ENCODE measurements at places on chromosomes 16 and 17. TPM values are rescaled to one million over a fixed set of nuclear protein-coding genes. Genes with fewer than 3 reads are reported as not detected.

Gene TLK2
- total RNA-seq = 27.9 TPM

Gene SLC5A2
- not detected for total RNA-seq

Gene HLF
- 0.29 TPM for total RNA-seq

Gene CRYBA1
- total RNA-seq = not detected

- DNase-seq = no peak
Observed at GRCh38 chr17:71234349-71234748, 886.5 kb upstream of the SOX9 start.

DNA sequence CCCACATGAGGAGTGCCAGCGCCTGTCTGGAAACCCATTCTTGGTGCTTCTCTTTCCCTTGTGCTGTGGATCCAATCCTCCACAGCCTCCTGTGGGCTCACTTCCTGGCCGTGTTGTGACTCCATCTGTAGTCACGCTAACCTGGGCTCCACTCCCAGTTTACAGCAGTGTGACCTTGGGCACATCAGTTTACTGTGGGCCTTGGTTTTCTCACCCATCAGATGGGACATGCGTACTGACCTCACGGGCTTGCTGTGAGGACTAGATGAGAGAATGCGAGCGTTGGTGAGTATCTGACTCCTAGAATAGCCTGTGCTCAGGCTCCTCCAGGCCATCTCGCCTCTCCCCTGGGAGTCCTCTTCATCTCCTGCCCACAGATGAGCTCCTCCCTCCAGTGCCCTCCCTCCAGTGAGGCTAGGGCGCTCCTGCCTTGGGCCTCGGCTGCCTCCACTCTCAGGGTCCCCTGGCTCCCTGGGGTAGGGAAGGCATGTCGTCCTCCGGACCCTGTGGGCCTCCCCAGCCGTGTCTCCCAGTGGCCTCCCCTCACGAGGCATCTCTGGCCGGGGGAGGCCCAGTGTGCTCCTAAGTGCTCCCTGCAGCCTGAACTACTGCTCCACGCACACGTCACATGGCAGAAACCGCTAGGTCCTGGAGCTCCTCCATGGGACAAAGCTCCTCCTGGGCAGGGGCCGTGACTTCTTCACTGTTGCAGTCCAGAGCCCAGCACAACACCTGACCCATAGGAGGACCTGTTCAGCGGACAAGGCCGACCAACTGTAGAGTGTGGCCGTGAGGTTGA lies 5.2 kb upstream of the FOXJ1 start:
- DNase-seq = no peak

GRCh38 chr16:65309354-65309753 lies 187.5 kb upstream of the CDH11 start:
- DNase-seq = no peak

DNA sequence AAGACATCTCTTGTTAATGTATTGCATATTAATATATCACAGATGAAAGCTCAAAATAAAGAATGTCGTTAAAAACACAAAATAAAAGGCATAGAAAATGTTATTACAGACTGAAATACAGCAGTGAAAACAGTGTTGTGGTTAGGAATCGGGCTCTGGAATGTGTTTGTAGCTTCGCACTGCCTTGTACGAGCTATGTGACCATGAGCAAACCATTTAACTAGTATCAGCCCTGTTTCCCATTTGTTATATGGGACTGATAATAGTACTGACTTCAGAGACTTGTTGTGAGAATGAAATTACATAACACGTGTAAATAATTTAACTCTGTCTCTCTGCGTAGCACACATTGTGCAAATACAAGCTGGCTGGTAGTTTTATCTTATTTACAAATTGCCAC lies 648 bp upstream of the RBFOX1 start:
- no peak for DNase-seq

DNA sequence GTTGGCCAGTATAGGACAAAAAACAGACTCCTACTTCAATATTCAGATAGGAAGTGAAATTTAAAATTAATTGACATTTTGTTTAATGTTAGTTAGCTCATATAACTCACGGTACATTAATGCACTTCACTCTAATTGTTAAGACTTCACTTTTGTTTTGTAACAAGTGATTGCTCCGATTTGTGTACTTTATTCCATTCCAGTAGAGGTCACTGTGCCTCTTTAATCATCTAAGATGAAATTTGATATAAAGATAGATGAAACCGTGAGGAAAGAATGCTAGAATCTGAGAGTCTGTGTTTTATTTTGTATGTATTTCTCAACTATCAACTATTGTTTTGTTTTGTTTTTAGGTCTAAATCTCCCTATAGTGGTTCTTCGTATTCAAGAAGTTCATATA lies 29.0 kb downstream of the RBBP6 start:
- no peak for DNase-seq

DNA sequence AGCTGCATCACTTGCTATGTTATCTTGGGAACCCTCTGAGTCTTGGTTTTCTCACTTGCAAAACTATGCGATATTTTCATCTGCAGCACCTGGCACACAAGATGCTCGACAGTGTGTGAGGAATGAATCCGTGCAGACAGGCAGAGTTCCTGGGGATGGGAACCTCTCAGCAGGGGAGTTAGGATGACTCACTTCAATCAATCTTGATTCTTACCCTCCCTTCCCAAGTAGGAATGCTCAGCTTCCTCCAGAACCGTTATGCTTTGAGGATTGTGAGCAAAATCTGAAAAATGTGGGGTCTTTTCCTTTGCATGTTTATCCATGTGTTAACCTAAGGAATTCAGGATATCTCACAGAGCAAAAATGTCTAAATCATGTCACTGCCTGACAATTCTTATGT lies 68.9 kb upstream of the HNF1B start:
- no peak for DNase-seq

DNA sequence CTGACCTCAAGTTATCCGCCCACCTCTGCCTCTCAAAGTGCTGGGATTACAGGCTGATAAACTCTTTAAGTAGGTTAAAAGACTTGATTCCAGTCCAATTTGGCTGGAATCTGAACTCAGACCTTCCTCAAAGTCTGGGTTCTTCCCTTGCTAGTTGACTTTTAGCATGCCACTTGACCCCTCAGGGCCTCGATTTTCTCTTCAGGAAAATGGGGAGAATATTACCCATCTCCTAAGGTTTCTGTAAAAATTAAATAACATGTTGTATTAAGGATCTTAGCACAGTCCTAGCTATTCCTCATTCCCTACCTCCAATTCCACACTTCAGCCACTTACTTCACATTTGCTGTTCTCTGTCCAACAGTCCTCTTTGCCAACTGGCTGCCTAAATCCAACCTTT lies 1.9 kb downstream of the GTF3C1 start:
- no peak for DNase-seq

GRCh38 chr17:58117382-58117781 lies 30.8 kb upstream of the OR4D1 start:
- DNase-seq = no peak

DNA sequence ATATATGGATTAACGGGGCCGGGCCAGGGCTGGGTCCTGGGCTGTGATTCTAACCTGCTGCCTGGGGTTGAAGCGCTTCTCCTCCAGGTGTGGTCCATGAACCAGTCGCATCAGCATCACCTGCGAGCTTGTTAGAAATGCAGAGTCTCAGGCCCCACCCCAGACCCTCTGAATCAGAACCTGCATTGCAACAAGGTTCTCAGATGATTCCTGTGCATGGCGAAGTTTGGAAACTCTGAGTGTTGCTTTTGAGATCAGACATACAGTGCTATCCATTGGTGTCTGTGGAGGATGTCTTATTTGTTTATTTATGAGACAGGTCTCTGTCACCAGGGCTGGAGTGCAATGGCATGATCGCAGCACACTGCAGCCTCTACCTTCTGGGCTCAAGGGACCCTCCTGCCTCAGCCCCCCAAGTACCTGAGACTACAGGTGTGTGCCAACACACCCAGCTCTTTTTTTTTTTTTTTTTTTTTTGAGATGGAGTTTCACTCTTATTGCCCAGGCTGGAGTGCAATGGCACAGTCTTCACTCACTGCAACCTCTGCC lies 99.8 kb downstream of the PITPNC1 start:
- no peak for DNase-seq

GRCh38 chr17:76549539-76549938 lies 9.7 kb downstream of the PRCD start:
- no peak for DNase-seq

GRCh38 chr17:19868079-19868395 lies 301 bp upstream of the ULK2 start:
- DNase-seq = no peak

DNA sequence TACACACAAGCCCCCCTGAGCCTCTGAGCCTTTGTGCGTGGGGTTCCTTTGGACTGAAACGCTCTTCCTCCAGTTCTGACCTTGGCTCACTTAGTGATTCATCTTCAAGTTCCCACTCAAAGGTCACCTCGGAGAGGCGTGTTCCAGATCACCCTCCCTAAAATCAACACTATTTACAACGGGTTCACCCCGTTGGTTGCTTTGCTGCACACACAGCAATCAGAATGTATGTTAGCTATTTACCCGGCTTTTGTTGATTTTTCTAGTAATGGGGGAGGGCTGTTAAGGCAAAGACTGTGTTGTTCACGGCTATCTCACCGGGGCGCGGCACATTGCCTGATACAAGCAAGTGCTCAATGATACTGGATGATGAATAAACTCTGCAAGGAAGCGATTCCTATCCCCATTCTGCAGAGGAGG lies 977 bp downstream of the NAGPA start:
- no peak for DNase-seq

- DNase-seq = no peak
Observed at GRCh38 chr16:88393034-88393433, 10.3 kb downstream of the ZNF469 start.

DNA sequence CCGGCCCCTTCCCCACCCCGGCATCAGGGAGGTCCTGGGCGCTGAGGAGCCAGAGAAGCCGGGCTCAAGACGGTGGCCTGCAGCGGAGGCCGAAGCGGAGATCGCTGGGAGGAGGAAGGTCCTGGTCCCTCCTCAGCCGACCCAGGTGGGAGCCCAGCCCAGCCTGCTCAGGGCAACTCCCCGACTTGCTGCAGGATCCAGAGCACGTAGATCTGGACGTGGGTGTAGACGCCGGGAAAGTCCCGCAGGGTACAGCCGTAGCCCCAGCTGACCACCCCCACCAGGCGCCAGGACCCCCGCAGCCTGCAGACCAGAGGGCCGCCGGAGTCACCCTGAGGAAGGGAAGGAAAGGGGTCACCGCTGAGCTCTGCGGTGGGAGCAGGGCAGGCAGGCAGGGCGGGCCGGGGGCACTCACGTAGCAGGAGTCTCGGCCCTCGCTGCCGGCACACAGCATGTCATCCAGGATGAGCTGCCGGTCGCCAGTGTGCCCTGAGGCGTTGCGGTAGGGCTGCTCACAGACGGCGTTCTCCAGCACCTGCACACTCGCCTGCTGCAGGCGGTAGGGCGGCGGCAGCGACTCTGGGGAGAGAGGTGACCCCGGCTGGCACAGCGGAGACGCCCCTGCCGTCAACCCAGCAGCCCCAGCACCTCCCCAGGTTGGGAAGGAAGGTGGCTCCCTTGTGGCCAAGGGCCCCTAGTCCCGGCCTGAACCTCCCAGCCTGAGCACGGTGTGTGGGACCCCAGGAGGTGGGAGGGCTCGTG lies 5.4 kb downstream of the TPSD1 start:
- no peak for DNase-seq
